ENCODE measurements at places on chromosomes 1 and 21.

DNA sequence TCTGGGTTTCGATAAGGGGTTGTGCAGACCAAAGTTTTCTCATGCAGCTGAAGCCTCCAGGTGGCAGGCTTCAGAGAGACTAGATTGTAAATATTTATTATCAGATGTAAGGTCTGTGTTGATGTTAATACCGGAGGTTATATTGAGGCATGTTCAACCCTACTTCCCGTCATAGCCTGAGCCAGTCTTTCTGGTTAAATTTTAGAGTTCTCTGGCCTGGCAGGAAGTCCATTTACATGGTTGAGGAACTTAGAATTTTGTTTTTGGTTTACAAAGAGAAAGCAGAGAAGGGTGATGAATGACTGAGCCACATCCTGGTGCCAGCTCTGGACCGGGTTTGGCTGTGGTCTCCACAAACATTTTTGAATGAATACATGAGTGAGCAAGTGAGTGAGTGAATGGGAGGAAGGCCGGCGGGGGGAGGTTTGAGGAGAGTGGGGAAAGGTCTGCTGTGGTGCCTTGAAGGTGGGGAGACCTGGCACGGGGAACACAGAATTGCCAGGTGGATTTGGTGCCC, 218.5 kb downstream of the DISC1 start:
- no peak for DNase-seq

- DNase-seq, result no peak
These were observed 4.8 kb downstream of the REG4 start for GRCh38 chr1:119806489-119806888.

DNA sequence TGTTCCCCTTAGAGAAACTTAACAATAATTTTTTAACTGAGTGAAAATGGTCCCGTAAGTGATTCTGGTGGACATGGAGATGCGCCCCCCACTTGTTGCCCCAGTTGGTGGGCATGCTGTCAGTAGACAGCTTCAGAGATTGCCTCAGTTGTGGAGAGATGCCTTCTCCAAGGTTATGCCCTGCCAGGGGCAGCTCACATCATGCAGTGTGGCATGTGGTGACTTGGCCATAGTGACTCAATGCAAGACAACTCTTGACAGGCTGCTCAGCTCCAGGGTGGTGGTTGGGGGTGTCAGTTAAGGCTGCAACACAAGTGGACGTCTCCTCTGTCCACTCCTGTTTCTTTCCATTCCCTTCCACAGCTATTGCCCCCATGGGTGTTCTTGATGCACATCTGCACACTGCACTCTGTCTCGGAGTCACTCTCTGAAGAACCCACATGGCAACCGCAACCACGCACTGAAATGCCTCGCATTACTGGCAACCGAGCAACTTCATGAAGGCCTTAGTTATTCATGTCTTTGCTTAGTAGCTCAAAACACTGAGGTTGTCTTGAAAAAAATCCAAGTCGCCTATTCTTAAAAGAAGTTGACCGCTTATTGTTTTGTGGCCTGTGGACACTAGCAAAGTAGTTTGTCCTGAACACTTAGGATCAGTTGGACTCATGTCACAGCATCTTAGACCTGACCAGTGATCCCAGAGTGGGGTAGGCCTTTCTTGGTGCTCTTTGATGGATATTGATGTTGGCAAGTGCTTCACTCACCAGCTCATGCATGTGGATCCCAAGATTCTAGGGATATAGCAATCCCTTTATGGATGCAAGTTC, 54.8 kb upstream of the USP1 start:
- DNase-seq, result no peak

- no peak for DNase-seq
These were observed 219.5 kb downstream of the HLX start for GRCh38 chr1:221098471-221099405.

- no peak for DNase-seq
These were observed 115.4 kb downstream of the RIPK4 start for GRCh38 chr21:41651406-41651805.

- no peak for DNase-seq
These were observed 4.8 kb upstream of the DNAJC28 start for GRCh38 chr21:33496345-33496744.

DNA sequence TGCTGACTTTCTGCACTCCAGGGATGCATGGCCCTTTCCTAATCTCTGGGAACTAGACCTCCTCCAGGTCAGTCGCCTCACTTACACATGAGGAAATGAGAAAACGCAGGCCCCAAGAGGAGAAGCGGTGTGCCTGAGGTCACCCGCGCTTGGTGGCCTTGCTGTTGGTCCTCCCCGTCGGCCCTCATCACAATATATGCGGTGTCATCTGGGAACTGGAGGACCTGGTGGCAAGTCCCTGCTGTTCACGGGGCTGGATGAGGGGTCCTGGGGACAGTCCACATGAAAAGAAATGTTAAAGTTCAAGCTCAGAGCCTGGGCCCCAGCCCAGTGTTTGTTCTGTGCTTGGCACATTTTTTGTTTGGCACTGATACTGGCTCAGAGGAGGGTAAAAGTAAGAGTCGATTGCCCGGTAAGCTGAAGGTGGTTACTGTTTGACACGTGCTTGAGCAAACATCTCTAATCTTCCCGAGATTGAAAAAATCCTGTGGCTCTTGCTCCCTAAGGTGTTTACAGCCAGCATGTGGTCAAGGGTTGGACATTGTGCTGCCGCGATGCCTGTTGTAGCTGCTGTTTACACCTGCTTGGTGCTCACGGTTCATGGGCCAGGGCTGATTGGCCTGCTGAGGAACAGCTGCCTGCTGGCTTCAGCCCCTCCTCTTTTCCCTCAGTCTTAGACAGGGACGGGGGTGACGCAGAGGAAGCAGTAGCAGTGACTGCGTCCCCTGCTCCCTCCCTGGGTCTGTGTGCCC, 5.2 kb downstream of the COQ8A start:
- DNase-seq, result no peak

DNA sequence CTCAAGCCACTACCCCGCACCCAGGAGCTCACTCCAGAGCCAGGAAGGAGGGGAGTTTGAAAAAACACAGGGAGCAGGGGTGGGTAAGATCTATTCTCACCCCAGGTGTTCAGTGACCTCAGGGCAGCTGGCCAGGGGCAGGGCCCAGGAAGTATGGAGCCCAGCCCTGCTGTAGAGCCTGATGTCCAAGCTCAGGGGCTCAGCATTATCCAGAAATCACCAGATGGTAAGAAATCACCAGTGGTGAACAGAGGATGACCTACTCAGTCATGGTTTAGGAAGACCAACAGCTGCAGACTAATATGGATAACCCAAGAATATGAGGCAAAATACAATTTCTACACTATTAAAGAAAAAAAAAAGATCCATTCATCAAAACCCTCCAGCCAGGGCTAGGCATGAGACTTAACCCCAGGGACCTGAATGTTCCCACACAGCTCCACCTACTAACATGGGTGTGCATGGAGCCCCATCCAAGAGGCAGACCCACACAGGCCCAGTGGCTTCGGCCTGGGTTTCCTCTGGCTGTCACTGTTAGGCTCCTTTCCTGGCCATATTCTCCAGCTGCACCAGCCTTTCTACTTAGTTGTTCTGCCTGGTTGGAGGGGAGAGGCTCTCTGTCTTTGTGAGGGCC, 67.6 kb downstream of the KCNN3 start:
- no peak for DNase-seq

- DNase-seq, result no peak
These were observed 42.1 kb downstream of the MYOM3 start for GRCh38 chr1:24069817-24070216.

GRCh38 chr1:228650141-228650540, 85.1 kb upstream of the RHOU start:
- DNase-seq, result peak; percentile 4

DNA sequence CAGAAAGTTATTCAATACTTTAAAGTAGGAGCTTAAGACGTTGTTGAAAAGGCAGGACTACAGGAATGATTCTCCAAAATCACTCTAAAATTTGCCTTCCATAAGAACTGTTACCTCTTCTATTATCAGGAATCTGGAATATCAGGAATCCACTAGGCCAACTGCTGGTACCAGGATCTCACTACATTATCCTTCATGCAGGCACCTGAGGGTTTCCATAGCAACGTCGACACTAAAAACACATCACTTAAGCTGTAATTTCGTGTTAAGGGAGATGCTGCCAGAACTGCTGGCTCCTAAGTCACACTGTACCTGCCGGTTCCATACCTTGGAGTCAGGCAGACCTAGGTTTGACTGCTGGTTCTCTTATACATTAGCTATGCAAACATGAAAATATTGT, 139.7 kb upstream of the C1orf87 start:
- no peak for DNase-seq

DNA sequence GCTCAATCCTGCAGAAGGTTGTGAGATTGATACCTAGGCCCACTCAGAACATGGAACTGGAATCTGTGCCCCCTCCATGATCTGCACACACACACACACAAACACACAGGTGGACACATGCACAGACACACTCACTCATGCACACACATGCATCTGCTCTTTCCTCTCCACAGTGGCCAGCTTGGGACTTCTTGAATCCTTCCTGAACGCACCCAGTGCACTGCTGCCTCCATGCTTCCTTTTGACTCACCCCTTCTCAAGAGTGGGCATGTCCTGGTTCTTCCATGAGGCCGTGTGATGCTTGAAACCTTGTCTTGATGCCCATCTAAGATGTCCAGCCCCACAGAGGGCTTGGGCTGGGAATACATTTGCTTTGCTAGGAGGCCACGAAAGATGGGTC, 25.4 kb upstream of the TENT5C start:
- no peak for DNase-seq

DNA sequence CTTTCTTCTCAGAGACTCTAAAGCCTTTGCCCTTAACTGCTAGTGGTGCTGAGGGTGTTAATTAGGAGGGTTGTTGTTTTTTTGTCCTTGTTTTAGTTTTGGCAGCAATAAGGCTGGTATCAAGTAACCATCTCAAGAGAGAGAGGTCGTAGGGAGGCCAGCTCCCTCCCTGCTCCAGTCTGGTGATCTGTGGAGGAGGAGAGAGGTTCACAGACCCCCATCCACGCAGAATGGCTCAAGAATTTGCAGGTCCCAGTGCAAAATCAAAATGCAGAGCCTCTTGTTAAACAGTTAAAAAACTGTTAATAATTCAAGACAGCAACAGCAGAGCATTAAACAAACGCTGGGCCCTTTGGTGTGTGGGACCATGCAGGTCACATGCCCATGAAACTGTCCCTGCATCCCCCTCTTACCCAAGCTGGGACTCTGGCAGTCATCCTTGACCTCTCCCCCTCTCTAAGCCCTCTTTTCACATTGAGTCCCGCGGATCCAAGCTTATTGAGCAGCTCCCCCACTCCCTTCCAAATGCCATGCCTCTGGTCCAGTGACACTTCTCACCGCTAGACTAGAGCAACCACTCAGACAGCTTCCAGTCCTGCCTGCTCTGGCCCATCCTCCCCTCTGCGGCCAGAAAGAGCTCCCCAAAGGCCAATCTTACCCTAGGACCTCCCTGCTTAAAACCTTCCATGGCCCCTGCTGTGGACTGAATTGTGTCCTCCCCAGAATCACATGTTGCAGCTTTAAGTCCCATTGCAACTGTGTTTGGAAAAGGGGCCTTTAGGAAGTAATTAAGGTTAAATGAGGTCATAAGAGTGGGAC, 47.7 kb upstream of the RPL11 start:
- DNase-seq, result no peak

- no peak for DNase-seq
These were observed 15.0 kb upstream of the KCNN3 start for GRCh38 chr1:154884869-154885701.
